ENCODE measurements at places on chromosomes 2 and 18. TPM values are rescaled to one million over a fixed set of nuclear protein-coding genes. Genes with fewer than 3 reads are reported as not detected.

The REEP1 gene
- total RNA-seq, result 44.9 TPM

The ALPG gene
- total RNA-seq, result not detected

The SCG2 gene
- total RNA-seq, result 13.4 TPM

The C2orf72 gene
- total RNA-seq, result 0.36 TPM

The CYB5A gene
- total RNA-seq, result 164 TPM

- no peaks in the 10 kb centered on the region for H3K4me1 ChIP-seq
- no peak overlapping the region for H3K27ac ChIP-seq
- DNase-seq, result no peak
- H3K27me3 ChIP-seq, result no peaks in the 10 kb centered on the region
- no peaks in the 10 kb centered on the region for H3K36me3 ChIP-seq
Observed at GRCh38 chr18:66252703-66253102, 351.2 kb downstream of the CDH19 start.

DNA sequence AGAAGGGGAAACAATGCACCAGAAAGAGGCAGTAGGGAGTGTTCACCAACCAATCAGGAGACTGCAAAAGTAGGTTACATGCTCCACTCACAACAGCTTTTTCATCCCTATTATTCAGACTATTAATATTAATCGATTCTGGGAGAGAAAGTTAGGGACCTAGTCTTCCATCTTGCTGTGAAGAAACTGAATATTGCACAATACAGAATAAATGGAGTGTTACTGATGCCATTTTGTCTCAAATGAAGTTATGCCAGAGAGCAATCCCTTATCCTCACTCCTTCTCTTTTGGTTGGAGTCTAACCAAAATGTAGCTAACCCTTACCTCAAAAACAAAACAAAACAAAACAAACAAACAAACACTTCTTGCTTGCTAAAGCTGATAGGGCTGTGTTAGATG, 1120.9 kb upstream of the GYPC start:
- DNase-seq, result no peak
- H3K36me3 ChIP-seq, result no peaks in the 10 kb centered on the region
- H3K27me3 ChIP-seq, result no peaks in the 10 kb centered on the region
- H3K27ac ChIP-seq, result no peak overlapping the region

DNA sequence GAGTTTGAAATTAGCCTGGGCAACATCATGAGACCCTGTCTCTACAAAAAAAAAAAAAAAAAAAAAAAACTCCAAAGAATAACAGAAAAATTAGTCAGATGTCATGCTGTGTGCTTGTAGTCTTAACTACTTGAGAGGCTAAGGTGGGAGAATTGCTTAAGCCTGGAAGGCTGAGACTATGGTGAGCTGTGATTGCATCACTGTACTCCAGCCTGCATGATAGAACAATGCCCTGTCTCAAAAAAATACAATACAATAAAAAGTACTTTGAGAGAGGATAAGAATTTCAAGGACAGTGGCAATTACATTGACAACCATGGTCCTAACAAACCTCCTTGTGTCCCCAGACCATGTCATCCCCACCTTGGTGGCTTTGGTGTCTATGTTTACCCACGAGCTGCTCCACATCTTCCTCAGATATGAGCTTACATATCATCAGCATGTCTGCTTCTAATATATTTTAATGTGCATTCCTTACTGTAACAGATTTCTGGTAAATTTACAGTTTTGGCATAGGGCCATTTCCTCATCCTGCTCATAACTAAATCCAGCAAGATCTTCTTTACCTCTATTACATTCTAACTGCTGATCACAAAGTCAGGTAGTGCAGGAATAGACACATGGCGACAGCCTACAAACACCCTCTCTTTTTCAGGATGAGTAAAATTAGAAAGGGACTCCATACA, 437.7 kb upstream of the HNRNPA3 start:
- H3K27me3 ChIP-seq, result no peaks in the 10 kb centered on the region
- H3K27ac ChIP-seq, result no peak overlapping the region
- H3K4me1 ChIP-seq, result no peaks in the 10 kb centered on the region
- no peak overlapping the region for H3K4me3 ChIP-seq
- H3K36me3 ChIP-seq, result no peaks in the 10 kb centered on the region

- no peak overlapping the region for H3K27ac ChIP-seq
- no peak overlapping the region for H3K4me3 ChIP-seq
- H3K4me1 ChIP-seq, result peaks cover 28% of the 10 kb centered on the region
- H3K36me3 ChIP-seq, result no peaks in the 10 kb centered on the region
- peaks cover 8% of the 10 kb centered on the region for H3K27me3 ChIP-seq
Observed at GRCh38 chr18:22173221-22173927, 4.0 kb downstream of the GATA6 start.

DNA sequence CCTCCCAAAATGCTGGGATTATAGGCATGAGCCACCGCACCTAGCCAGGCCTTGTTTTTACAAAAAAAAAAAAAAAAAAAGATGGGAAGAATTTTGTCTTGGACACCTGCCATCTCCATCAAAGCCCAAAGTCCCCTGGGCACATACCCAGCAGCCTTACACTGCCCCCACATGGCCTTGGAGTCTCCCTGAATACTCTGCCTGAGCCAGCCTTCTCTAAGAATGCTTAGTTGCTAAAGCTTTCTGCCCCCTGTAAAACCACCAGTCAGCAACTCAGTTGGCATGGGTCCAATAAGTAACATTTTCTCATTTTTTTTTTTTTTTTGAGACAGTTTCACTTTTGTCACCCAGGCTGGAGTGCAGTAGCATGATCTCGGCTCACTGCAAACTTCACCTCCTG, 40.6 kb downstream of the SPC25 start:
- no peaks in the 10 kb centered on the region for H3K4me1 ChIP-seq
- no peak overlapping the region for H3K4me3 ChIP-seq
- no peaks in the 10 kb centered on the region for H3K27me3 ChIP-seq
- no peak for DNase-seq

DNA sequence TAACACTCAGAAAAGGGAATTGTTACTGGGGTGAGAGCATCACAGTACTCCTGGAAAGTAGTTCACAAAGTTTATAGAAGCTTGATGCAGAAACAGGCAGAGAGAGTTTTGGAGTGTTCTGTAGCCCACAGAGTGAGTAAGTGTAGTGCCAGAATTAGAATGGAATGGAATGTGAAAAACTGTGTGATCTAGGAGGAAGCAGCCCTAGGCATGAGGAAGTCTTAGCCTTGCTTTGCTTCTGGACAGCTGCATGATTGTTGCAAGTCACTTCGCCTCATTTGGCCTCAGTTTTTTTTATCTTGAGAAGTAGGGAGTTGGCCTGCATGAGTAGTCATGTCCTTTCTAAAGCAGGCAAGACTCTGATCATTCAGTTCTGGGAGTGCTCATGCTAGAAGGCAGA, 10.9 kb downstream of the SERPINB12 start:
- no peak overlapping the region for H3K4me3 ChIP-seq
- no peaks in the 10 kb centered on the region for H3K36me3 ChIP-seq
- no peak for DNase-seq
- peaks cover 17% of the 10 kb centered on the region for H3K4me1 ChIP-seq

DNA sequence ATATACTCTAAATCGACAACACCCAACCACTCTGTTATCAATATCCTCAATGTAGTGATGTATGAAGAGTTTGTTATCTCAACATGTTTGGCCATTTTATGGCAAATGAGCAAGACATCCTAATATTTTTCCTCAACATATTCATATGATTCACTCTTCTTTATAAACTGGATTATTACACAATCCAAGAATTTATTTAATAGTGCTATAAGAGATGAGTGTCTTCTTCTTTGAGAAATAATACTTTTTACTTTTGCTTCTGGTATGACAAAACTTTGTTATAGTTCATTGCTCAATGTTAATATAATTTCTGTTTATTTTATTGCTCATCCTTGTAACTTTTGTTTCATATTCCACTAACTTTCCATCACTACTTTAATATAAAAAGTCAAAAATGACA, 44.3 kb downstream of the SCN9A start:
- H3K4me1 ChIP-seq, result peaks cover 6% of the 10 kb centered on the region
- no peaks in the 10 kb centered on the region for H3K27me3 ChIP-seq
- H3K27ac ChIP-seq, result no peak overlapping the region
- no peak for DNase-seq
- H3K36me3 ChIP-seq, result no peaks in the 10 kb centered on the region

DNA sequence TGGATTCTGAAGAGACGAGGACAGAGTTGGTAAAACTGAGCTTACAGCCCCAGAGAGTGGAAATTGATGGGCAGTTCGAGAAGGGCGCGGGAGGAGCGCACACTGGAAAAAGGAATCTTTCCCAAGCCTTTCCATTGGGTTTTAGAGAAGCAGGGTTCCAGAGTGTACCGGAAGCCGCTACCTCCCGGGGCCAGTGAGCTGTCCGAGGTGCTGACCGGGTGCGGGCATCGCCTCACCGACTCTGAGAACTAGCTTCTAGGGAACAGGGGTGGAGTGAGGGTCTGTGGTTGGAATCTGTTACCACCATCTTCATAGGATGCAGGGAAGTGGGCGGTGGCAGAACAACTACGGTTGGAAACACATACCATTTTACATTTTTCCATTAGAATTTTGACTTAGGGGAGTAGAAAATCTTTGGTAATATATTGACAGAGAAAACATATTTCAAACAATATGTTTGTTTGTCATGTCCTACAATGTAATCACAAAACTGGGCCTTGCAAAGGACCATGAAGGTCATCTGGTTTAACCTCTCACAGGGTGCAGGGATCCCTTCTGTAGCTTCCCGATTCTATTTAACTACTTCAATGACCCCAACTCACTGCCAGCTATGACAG, 724 bp downstream of the NMS start:
- H3K27me3 ChIP-seq, result no peaks in the 10 kb centered on the region
- no peak overlapping the region for H3K27ac ChIP-seq
- H3K36me3 ChIP-seq, result no peaks in the 10 kb centered on the region
- H3K4me3 ChIP-seq, result no peak overlapping the region
- DNase-seq, result no peak
- no peaks in the 10 kb centered on the region for H3K4me1 ChIP-seq

DNA sequence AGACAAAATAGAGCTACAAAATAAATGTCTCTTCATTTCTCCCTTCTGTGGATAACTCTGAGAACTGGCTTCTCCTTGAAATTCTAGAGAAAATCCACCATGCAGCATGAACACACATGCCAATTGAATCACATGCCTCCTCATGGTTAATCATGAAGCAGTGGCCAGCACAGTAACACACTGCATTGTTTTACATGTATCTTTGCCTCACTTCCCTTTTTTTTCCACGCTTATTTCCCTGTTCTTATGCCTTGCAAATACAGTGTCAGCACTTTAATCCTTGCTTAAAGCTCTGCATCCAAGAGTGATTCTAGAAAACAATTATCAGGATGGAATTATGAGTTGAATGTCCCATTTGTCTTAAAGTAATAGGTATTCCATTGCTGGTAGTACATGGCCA, 50.3 kb upstream of the ZBTB7C start:
- no peaks in the 10 kb centered on the region for H3K4me1 ChIP-seq
- H3K27ac ChIP-seq, result no peak overlapping the region
- no peak overlapping the region for H3K4me3 ChIP-seq
- no peaks in the 10 kb centered on the region for H3K27me3 ChIP-seq

DNA sequence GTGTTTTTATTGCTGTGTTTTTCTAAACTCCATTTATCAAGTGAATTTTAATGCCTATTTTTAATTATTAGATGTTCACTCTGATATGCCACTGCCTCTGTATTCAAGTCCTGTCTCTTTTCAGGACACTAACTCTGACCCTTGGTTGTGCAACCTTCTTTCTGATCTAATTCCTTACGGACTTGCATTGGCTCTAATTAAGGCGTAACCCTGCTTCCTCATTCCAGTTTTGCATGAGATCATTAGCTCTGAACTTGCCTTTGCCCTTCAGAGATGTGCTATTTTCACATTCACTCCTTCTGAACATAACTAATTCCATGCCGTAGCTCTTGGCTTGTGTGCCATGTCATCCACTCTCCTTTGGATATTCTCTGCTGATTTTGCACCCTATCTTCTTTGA, 162.5 kb upstream of the TMEFF2 start:
- no peaks in the 10 kb centered on the region for H3K36me3 ChIP-seq
- no peak overlapping the region for H3K4me3 ChIP-seq
- H3K27ac ChIP-seq, result no peak overlapping the region
- no peaks in the 10 kb centered on the region for H3K27me3 ChIP-seq
- H3K4me1 ChIP-seq, result no peaks in the 10 kb centered on the region

DNA sequence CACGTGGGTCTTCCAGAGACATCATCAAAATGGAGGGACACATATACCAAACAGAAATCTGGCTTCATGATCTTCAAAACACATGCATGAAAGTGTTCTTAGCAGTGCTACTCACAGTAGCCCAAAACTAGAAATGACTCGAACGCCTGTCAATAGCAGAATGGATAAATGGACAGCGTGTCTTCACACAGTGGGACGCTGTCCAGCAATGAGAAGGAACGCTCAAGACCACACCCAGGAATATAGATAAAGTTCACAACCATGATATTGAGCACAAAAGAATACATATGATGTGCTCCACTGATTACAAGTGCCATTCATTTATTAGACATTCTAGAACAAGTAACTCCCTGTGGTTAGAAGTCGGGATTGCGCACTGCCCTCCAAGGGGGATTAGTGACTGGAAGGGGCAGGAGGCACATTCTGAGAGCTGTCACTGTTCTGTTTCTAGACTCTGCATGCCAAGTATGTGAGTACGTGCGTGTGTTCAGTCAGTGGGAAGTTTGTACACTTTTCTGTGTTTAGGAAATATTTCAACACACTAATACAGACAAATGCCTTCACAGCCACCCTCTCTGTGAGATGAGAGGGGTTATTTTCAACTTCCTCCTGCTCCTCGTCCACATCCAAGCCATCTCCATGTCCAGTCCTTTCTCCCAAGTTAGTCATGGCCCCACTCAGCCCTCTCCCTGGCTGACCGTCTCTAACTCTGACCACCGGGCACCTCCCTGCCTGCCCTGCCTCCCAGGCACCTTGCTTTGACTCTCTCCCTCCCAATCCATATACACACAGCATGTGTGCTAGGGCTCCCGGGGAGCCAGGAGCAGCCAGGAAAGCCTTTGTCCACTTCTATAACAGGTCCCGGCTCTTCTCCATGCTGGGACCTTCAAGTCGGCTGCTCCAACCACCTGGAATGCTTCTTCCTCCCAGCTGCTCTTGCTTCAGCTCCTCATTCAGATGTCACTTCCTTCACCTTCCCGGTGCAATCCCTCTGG, 26.9 kb upstream of the TNS1 start:
- no peak overlapping the region for H3K27ac ChIP-seq
- no peaks in the 10 kb centered on the region for H3K36me3 ChIP-seq
- H3K27me3 ChIP-seq, result no peaks in the 10 kb centered on the region
- H3K4me3 ChIP-seq, result no peak overlapping the region

GRCh38 chr2:207126724-207127308, 38.9 kb downstream of the KLF7 start:
- peaks cover 74% of the 10 kb centered on the region for H3K4me1 ChIP-seq
- H3K36me3 ChIP-seq, result peaks cover 7% of the 10 kb centered on the region
- H3K27me3 ChIP-seq, result no peaks in the 10 kb centered on the region
- no peak overlapping the region for H3K27ac ChIP-seq
- H3K4me3 ChIP-seq, result no peak overlapping the region

GRCh38 chr2:46303822-46304221, 6.6 kb downstream of the EPAS1 start:
- H3K36me3 ChIP-seq, result no peaks in the 10 kb centered on the region
- H3K27ac ChIP-seq, result no peak overlapping the region
- no peak overlapping the region for H3K4me3 ChIP-seq
- DNase-seq, result no peak
- H3K4me1 ChIP-seq, result peaks cover 8% of the 10 kb centered on the region
- no peaks in the 10 kb centered on the region for H3K27me3 ChIP-seq

- H3K27ac ChIP-seq, result no peak overlapping the region
- DNase-seq, result no peak
- H3K36me3 ChIP-seq, result no peaks in the 10 kb centered on the region
- H3K27me3 ChIP-seq, result no peaks in the 10 kb centered on the region
Observed at GRCh38 chr2:196729418-196729817, 70.1 kb downstream of the GTF3C3 start.

All from sigmoid colon (tissue), 7 donors.